ENCODE measurements at places on chromosomes 16 and 17.

GRCh38 chr17:71760062-71760720 lies 360.6 kb upstream of the SOX9 start:
- no peak for DNase-seq

DNA sequence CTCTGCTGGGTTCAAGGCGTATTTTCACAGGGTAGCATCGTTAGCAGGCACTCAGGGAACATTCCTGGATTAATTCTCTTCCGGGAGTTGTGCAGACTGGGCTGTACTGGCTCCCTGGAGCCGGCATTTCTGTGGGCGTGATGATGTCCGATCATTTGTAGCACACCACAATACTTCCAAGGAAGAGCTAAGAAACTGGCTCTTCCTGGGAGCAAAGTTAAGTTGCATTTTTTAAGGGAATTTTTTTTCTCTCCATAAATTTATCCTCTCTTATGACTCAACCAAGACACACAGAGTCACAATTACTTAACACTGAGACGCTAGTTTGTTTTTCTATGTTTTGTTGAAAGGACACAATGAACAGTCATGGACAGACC lies 211.6 kb upstream of the FOXF1 start:
- no peak for DNase-seq

- no peak for DNase-seq
Observed at GRCh38 chr17:11642655-11643054, 44.4 kb downstream of the DNAH9 start.

DNA sequence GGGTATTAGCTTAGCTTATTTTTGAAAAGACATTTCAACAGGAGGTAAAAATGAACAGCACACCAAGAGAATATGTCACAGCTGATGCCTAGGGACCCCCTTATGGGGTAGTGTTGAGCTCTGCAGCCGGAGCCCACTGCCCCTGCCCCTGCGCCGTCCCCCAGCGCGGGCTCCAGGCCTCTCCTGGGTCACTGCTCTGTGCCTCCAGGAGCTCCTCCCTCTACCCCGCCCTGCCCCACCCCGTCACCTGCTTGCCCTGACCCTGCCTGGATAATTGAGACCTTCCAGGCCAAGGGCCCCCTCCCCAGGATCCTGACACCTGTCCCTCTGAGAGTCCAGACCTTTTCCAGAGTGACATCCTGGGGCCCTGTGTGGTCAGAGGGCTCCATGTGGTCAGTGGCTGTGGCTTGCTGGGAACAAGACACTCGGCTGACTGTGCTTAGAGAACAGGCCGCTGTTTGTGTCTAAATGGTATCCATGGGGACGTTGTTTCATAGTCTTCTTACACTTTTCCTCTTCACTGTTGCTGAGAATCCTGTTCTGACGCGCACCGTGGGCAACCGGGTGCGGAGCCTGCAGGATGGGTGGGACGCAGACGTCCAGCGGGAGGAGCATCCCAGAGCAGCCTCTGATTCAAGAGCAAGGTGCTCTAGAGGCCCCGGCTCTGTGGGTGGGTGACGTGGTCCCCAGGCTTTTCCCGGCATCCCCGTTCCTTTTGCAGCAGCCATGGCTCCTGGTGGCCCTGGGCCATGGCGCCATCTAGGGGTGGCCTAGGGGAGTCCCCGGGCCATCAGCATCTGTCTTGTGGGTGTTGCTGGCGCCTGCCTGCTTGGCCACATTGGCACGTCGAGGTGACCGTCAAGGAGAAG lies 20.0 kb upstream of the WFIKKN1 start:
- DNase-seq, result peak; percentile 42

GRCh38 chr17:79087428-79088143 lies 13.0 kb downstream of the ENGASE start:
- peak; percentile 72 for DNase-seq

DNA sequence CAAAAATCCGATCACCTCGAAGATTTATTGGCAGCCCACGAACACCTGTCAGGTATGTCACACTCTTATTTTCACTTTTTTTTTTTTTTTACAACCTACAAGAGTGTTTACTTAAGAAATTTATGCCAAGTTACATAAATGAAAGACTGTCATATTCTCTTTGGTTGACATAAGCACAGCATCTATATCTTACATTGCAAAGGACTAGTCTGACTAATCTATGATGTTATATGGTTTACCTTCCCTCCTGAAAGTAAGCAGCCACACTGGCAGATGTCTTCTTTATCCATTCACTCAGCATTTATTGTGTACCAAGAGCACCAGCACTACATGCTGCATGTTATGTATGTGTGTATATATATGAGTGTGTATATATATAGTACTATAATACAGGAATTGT lies 156.3 kb downstream of the CDRT15L2 start:
- no peak for DNase-seq

DNA sequence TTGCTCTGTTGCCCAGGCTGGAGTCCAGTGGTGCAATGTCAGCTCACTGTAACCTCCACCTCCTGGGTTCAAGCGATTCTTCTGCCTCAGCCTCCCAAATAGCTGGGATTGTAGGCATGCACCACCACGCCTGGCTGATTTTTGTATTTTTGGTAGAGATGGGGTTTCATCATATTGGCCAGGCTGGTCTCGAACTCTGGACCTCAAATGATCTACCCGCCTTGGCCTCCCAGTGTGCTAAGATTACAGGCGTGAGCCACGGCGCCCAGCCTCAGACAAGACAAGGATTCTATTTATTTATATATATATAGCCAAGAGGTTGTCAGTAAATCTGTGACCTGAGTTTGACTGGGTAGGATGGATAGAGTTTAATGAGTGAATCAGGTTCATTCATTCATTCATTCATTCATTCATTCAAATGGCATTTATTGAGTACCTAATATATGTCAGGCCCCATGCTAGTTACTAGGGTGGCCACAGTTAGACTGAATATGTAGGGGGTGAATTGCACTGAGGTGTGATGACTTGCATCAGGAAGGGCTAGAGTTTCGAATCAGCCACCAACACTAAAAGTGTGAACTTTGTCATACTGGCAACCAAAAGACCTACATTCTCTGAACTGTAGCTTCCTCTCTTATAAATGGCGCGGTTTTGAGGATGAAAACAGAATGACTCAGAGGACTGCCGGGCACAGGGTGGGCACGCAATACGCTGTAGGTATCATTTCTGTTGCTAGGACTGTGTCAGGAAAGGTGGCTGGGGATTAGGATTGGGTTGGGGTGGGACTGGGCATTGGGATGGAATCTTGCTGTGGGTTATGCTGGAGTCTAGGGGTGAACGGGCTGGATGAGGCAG lies 37.8 kb downstream of the ITGAE start:
- DNase-seq, result no peak

DNA sequence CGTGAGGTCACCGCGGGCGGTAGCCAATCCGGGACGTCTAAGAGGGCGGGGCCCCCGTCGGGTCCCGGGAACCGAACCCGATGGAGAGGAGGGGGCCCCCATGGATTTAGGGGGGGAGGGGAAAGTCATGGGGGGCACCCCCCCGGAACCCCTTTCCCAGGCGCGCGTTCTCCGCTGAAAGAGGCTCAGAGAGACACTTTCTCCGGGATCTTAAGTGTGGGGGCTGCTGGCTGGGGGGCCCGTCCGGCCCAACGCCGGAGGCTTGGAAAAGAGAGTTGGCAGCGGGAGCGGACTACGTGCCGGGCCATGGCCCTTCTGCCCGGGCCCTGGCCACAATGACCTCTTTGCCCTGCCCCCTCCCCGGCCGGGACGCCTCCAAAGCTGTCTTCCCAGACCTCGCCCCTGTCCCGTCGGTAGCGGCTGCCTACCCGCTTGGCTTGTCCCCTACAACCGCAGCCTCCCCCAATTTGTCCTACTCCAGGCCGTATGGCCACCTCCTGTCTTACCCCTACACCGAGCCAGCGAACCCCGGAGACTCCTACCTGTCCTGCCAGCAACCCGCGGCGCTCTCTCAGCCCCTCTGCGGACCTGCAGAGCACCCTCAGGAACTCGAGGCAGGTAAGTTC lies at the start of gene DLX4:
Gene DLX4, plus strand, starts transcription at position 57 of the 626 bp plus-strand sequence. Its CDS starts 279 bp downstream, at position 336.
- DNase-seq, result no peak

- DNase-seq, result no peak
Observed at GRCh38 chr16:13427943-13428342, 492.0 kb upstream of the ERCC4 start.

GRCh38 chr16:7714775-7715174 lies 382.1 kb downstream of the RBFOX1 start:
- no peak for DNase-seq

GRCh38 chr16:73275024-73275423 lies 227.1 kb upstream of the ZFHX3 start:
- DNase-seq, result no peak

DNA sequence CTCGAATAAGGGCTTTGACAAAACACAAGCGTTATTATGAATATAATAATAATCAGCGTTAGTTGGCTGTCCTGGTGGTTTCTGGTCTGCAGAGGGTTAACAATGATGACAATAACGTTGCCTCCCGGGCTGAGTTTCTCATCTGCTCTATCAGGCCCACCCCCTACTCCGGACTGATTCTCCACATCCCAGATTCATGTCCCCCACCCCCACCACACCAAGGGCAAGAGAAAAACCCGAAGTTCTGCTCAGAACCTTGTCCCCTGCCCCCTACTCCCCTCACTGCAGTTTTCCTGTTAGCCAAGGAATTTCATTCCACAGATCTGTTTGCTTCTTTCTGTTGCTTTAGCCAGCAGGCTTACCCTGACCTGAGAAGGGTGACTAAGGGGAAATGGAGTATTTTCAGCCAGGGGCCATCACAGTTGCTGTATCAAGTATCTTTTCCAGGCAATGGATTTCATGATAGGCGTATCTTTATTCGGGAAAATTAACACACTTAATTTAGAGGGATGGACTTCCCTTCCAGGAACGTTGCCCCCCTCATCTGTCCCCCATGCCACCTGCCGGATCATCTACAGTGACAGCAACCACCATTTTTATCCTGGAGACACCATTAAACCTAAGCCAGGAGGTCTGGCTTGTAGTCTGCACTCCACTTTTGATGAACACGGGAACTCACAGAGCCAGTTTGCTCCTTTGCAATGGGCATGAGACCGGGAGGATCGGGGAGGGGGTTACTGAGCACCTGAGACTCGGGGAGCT lies 23.7 kb downstream of the ALOX15 start:
- DNase-seq, result no peak

- no peak for DNase-seq
Observed at GRCh38 chr16:11180489-11180888, 75.5 kb downstream of the SOCS1 start.

- no peak for DNase-seq
Observed at GRCh38 chr17:13323990-13324389, 277.7 kb downstream of the HS3ST3A1 start.

DNA sequence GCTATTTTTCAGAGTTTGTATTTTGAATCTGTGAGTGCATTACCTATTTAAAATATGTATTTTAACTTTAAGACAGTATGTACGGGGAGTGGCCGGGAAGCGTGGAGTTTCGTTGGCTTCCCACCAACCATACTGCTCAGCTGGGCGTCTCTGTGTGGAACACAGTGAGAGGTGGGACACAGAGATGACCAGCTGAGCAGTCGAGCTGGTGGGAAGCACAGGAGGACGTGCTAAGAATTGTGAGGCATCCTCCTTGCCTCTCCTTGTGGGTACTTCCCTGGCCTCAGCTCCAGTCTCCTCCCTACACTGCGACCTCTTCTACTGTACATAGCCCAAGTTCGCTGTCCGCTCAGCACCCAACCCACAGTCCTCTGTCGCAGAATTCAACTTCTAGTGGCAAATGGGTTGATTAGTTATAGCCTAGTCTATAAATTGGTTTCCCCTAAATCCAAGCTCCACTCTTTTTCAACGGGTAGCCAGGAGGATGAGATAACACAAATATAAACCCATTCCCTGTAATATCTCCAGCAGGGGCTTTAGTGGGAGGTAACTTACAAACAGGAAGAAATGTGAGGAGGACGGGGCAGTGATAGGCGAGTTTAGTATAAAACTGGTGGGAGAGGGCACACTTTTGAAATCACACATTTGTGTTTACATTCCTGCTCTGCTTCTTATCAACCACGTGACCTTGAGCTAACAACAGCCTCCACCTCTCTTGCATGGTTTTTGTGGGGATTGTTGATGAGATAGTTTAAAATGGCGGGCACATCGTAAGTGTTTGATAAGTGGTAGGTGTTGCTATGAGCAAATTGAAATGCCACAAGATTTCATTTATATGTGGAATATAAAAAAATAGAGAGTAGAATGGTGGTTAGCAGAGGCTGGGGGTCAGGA lies 211.9 kb upstream of the HS3ST3A1 start:
- no peak for DNase-seq

GRCh38 chr17:59331929-59332748 lies 684 bp downstream of the YPEL2 start:
- DNase-seq, result no peak

DNA sequence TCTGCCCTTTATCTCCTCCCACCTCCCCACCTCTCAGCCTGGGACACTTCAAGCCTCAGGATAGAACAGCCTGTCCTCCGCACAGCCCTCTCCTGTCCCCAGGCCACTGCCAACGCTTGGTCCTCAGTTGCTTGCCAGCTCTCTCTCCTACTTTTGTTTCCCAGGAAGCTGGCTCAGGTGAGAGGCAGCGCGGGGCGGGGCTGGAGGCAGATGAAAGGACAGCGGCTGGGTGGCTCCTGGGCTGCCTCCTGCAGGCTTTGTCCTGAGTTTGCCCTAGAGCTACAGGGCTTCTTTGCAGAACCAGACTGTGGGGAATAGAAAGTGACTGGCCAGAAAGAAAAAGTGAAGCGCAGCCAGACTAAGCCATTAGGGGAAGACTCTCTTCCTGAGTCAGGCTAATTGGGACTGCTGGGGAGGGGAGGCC lies 48.2 kb upstream of the CDC42EP4 start:
- DNase-seq, result no peak

DNA sequence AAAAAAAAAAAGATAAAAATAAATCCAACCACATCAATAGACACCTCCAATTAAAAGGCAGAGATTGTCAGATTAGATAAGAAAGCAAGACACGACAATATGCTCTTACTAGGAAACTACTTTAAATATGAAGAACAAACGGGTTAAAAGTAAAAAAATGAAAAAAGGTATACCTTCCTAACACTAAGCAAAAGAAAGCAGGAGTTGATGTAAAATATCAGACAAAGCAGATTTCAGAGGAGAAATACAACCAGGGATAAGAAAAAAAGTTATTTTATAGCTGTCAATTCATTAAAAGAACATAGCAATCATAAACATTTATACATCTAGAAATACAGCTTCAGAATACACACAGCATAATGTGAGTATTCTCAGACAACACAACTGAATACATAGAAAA lies 49.7 kb upstream of the CCDC182 start:
- no peak for DNase-seq

DNA sequence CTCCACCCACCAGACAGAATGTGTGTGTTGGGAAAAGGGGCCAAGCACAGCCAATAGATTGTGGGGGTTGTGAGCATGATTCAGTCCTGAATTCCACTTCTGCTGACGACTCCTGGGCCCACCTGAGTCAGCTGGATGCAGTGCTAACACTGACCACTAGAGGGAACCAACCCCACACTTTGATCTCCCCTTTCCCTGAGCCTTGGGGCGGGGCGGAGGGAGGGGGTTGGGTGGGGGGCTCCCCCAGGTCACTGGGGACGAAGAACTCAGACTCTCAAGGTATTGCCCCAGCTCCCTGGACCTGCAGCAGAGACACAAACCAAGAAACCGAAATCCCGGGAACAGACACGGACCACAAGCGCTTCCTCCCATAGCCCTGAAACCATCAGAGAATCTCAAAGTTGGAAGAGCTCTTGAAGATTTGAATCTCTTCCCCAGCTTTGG lies 621 bp upstream of the CSHL1 start:
- peak; percentile 62 for DNase-seq

Measured in activated T-cell treated with anti-CD3 and anti-CD28 coated beads for 4 hours (primary cell).